ENCODE measurements at places on chromosomes 3 and 15. TPM values are rescaled to one million over a fixed set of nuclear protein-coding genes. Genes with fewer than 3 reads are reported as not detected.

GRCh38 chr3:73719413-73719851, 94.7 kb upstream of the PDZRN3 start:
- DNase-seq = no peak
- H3K27me3 ChIP-seq = no peaks in the 10 kb centered on the region
- H3K27ac ChIP-seq = no peak overlapping the region
- H3K36me3 ChIP-seq = no peaks in the 10 kb centered on the region
- no peak overlapping the region for H3K4me3 ChIP-seq
- no peaks in the 10 kb centered on the region for H3K4me1 ChIP-seq

- H3K27me3 ChIP-seq = no peaks in the 10 kb centered on the region
- H3K4me3 ChIP-seq = no peak overlapping the region
- H3K36me3 ChIP-seq = peaks cover 92% of the 10 kb centered on the region
- no peak for DNase-seq
- H3K27ac ChIP-seq = no peak overlapping the region
Measured at GRCh38 chr3:5205165-5205941, 17.8 kb downstream of the EDEM1 start.

DNA sequence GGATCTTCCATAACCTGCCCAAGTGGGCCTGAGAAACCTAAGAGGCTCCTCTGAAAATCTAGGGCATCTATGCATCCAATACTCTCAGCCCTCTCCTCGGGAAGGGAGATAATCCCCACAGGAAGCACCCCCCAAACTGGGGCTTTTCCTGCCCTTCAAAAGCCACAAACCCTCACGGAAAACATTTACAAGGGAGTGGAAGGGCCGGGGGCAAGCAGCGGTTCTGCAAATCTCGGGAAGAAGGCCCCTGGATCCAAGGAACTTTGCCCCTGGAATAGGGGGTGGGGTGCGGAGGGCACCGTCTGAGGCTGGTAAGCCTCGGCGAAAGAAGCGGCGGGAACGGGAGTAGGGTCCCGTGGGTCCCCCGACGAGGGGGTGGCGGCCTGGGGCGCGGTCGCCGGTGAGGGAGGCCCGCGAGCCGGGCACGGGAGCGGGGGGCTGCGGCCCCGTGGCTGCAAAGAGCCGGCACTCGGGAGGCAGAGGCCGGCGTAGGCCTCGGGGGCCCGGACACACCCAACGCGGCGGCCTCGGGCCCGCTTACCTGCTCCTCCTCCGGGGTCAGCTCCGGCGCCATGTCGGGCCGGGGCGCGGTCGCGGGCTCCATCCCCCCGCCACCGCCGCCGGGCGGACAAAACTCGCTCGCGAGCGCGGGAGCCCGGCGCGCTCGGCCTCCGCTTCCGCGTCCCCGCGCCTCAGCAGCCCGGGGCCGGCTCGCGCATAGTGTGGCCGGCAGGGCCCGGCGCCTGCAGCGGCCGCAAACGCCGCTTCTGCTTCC, 755 bp downstream of the PTPN9 start:
- DNase-seq = peak; percentile 26
- no peaks in the 10 kb centered on the region for H3K27me3 ChIP-seq
- peak overlapping the region; percentile 41 for H3K4me3 ChIP-seq
- no peaks in the 10 kb centered on the region for H3K36me3 ChIP-seq
- peaks cover 13% of the 10 kb centered on the region for H3K4me1 ChIP-seq

DNA sequence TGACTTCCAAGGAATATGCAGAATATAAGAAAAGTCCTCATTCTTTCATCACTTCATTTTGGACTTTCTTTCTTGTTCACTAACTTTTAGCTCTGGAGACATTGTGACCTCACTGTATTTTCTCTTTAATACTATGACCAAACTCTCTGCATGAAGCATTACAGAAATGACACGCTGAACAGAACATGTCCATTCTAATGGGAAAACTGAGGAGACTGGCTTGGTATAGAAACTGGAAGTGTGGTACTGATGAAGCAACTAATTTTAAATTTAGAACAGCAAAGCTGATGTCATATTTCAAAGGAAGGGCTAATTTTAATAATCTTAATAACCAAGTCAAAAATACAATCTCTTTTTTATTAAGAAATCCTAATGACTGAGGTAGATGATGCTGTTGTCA, 4.7 kb downstream of the DPH3 start:
- H3K27me3 ChIP-seq = no peaks in the 10 kb centered on the region
- H3K27ac ChIP-seq = no peak overlapping the region
- peaks cover 7% of the 10 kb centered on the region for H3K4me1 ChIP-seq
- H3K4me3 ChIP-seq = no peak overlapping the region
- peaks cover 17% of the 10 kb centered on the region for H3K36me3 ChIP-seq

GRCh38 chr15:74779162-74779648, 2.7 kb upstream of the CSK start:
- H3K27me3 ChIP-seq = no peaks in the 10 kb centered on the region
- H3K36me3 ChIP-seq = no peaks in the 10 kb centered on the region
- no peak overlapping the region for H3K4me3 ChIP-seq
- DNase-seq = no peak

GRCh38 chr3:123743121-123743520, 141.0 kb downstream of the MYLK start:
- H3K36me3 ChIP-seq = no peaks in the 10 kb centered on the region
- no peaks in the 10 kb centered on the region for H3K4me1 ChIP-seq
- H3K27me3 ChIP-seq = no peaks in the 10 kb centered on the region
- H3K27ac ChIP-seq = no peak overlapping the region
- DNase-seq = no peak

- no peaks in the 10 kb centered on the region for H3K27me3 ChIP-seq
- no peak overlapping the region for H3K27ac ChIP-seq
- peaks cover 35% of the 10 kb centered on the region for H3K36me3 ChIP-seq
- H3K4me3 ChIP-seq = no peak overlapping the region
- H3K4me1 ChIP-seq = no peaks in the 10 kb centered on the region
Measured at GRCh38 chr15:23003736-23004135, 23.6 kb upstream of the CYFIP1 start.

- peaks cover 14% of the 10 kb centered on the region for H3K4me1 ChIP-seq
- no peaks in the 10 kb centered on the region for H3K36me3 ChIP-seq
- no peak overlapping the region for H3K4me3 ChIP-seq
- H3K27ac ChIP-seq = no peak overlapping the region
- no peak for DNase-seq
Measured at GRCh38 chr15:83198476-83198875, 9.1 kb downstream of the HDGFL3 start.

- H3K27me3 ChIP-seq = no peaks in the 10 kb centered on the region
- no peak overlapping the region for H3K4me3 ChIP-seq
- H3K36me3 ChIP-seq = no peaks in the 10 kb centered on the region
Measured at GRCh38 chr3:64238971-64239667, 13.9 kb upstream of the PRICKLE2 start.

DNA sequence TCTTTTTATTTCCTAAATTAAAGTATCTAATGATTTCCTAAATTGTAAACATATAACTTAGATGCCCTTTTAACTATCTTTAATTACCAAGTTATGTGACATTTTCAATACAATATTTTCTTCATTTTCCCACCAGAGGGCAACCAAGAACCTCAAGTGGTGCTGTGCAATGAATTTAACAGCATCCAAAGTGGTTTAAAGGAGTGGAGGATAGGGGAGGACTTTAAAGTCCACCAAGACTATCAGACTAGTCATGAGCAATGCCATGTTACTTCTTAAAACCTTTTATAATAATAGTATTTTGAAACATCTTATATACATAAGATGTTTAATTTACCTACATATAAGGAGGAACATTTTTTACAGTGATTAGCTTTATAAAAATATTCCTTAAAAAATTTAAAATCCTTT, 74.4 kb downstream of the DLG1 start:
- peaks cover 54% of the 10 kb centered on the region for H3K4me1 ChIP-seq
- no peak overlapping the region for H3K27ac ChIP-seq

DNA sequence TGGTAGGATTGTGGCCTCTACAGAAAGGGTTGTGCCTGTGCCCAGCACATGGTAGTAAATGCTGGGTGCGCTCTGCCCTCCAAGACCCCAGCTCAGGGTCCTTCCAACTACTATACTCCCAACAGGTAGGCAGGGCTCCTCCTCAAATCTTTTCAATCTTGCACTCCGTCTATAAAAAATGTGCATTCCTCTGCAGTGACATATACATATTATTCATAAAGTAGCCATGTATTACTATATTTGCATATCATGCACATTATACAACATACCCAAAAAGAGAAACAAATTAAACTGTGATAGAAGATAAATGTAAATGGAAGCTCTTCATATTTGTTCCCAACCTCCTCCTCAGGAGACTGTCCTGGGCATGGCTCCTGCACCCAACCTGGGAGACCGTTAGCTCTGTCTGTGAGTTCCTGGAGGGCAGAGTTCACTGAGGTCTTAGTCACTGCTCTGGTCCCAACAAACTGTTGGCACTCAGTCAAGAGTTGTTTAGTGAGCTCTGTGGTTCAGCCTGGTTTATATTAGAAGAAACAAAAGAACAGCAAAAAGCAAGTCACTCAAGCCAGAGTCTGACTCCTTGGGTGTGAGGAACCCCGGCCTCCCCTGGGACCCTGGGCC, 47.7 kb upstream of the GRIP2 start:
- H3K36me3 ChIP-seq = no peaks in the 10 kb centered on the region
- DNase-seq = no peak
- H3K27ac ChIP-seq = no peak overlapping the region
- no peaks in the 10 kb centered on the region for H3K27me3 ChIP-seq
- no peaks in the 10 kb centered on the region for H3K4me1 ChIP-seq

- peaks cover 81% of the 10 kb centered on the region for H3K36me3 ChIP-seq
- H3K27me3 ChIP-seq = no peaks in the 10 kb centered on the region
- H3K27ac ChIP-seq = no peak overlapping the region
- no peak overlapping the region for H3K4me3 ChIP-seq
Measured at GRCh38 chr3:129132097-129132866, 10.7 kb upstream of the RAB43 start.

GRCh38 chr15:92653836-92654539, 1.6 kb downstream of the FAM174B start:
- no peaks in the 10 kb centered on the region for H3K36me3 ChIP-seq
- H3K27me3 ChIP-seq = no peaks in the 10 kb centered on the region
- H3K27ac ChIP-seq = peak overlapping the region; percentile 86
- peak overlapping the region; percentile 65 for H3K4me3 ChIP-seq
- peak; percentile 93 for DNase-seq

Gene NKTR
- total RNA-seq = 157 TPM

GRCh38 chr15:69997813-69998212, 99.9 kb downstream of the TLE3 start:
- DNase-seq = peak; percentile 99
- no peaks in the 10 kb centered on the region for H3K4me1 ChIP-seq
- H3K27me3 ChIP-seq = no peaks in the 10 kb centered on the region
- H3K27ac ChIP-seq = no peak overlapping the region
- H3K4me3 ChIP-seq = no peak overlapping the region

GRCh38 chr15:80536716-80537115, 132.5 kb downstream of the ARNT2 start:
- H3K4me3 ChIP-seq = no peak overlapping the region
- DNase-seq = no peak
- H3K27ac ChIP-seq = no peak overlapping the region
- no peaks in the 10 kb centered on the region for H3K27me3 ChIP-seq
- peaks cover under 1% of the 10 kb centered on the region for H3K4me1 ChIP-seq
